ENCODE measurements at places on chromosomes 5 and 9.

DNA sequence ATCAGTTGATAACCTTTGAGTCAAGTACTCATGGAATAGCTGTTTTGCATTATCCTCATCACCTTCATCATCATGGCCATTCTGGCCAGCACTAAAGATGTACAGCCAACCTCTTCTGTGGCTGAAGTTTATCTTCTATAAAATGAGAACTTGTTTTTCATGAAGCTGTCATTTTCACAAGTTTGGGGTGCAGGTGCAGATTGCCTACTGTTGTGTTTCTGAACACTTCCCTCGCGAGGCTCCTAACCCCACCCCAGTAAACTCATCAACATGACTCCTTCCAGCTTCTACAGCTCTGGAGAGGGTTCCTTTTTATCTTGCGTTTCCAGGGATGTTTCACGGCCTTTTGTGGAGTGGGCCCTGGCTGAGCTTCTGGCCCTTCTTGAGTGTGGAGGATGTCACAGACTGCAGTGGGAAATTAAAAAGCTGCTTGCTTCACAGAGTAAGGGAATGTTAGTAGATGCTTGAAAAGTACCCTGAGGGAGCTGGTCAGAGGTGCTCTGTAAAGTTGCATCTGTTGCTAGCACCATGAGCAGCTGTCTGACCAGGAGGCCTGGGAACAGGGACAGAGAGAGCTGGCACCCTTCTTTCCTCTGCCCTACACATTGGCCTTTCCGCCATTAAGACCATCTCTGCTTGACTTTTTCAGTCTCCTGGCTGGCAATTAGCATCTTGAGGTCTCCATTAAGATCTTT lies 24.9 kb downstream of the SYK start:
- no peak for DNase-seq

DNA sequence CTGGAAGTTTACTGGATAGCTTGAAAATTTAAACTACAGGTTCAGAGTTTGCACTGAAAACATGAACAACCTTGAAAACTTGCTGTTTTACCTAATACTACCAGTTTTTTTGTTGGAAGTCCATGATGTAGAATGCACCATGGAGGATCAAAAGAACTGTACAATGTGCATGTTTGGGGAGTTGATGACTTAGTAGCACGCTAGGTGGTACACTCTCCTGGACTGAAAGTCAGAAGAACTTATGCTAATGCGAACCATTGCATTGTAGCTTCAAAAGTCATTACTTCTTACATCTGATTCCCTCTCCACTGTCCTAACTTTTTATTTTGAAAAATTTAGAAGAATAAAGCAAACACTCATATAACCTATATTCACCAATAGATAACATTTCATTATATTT lies 211.0 kb downstream of the OSTF1 start:
- DNase-seq: no peak

DNA sequence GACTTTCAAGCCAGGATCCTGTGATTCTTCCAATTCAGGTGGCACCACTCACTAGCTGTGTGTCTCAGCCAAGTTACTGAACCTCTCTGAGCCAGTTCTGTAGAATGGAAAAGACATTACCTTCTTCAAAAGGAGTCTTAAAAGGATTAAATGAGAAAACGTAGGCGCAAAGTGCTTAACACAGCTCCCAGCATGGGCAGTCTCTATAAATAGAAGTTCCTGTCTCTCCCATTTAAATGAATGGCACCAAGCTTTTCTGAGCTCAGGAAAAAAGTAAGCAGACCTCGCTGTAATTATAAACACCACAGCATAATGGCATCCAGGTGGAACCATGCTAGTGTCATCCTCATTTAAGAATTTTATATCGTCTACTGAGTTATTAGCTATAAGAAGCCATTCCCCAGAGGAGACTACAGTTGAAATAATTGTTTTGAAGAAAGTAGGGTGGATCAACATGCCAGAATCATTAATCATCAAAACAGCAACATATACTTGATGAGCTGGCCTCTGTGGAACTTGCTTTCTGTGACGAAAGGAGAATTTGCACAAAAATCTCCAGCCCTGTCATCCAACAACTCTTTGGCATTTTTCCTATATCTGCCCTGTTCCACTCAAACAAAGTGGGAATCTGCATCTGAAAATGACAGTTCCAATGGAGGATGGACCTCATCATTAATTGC lies 188.9 kb downstream of the SPOCK1 start:
- DNase-seq: peak; percentile 88

GRCh38 chr9:4489919-4490704 lies at the start of gene SLC1A1:
Gene SLC1A1 (plus strand): TSS chr9:4490468. CDS start chr9:4490680, 212 bp downstream.
- peak; percentile 57 for DNase-seq

- DNase-seq: peak; percentile 71
Observed at GRCh38 chr9:107176436-107177151, 106.5 kb upstream of the RAD23B start.

- DNase-seq: no peak
Observed at GRCh38 chr9:104786293-104786692, 22.4 kb downstream of the NIPSNAP3B start.

GRCh38 chr5:78569441-78569840 lies 79.1 kb downstream of the LHFPL2 start:
- peak; percentile 70 for DNase-seq

GRCh38 chr9:87580941-87581438 lies 83.3 kb downstream of the DAPK1 start:
- no peak for DNase-seq

DNA sequence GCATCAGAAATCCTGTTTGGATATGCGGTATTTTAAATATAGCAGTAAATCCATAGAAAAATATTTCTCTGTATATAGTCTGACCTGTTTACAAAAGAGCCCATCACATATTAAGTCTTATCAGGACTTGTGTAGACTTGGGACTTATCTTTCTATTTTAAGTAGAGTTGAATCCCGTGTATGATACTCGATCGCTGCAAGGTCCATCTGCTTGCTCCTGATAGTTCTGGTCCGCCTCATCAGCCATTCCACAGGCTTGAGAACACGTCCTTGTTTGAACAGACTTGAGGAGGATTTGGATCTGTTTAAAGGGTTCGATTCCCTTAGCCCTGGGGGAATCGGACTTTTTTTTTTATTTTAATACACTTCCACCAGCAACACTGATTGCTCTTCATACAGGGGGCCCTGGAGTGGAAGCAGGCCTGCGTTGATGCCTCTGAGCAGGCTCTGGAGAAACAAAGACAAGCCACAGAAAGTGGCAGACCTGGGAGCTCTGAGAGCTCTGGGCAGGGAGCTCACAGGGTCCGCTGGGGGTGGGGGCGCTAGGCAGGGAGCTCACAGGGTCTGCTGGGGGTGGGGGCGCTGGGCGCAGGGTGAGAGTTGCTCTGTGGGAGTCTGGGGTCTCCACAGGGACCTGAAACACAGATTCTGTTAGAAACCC lies 112.2 kb downstream of the MVB12B start:
- DNase-seq: no peak

DNA sequence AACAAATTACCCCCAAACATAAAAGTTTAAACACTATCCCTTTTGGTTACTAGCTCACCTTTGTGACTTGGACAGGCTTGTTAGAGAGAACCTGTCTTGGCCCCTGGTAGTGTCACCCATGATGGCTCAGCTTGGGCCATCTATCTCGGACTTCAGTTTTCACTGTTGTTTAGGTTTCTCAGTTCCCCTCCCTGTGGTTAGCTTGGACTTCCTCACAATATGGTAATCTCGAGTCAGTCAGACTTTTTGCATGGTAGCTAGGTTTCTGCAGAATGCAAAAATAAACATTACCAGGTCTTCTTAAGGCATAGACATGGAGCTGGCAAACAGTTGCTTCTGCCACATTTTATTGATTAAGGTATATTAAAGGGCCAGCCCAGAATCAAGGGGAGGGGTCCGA lies 324.3 kb upstream of the RORB start:
- DNase-seq: no peak

All from muscle of back (tissue), 13 donors.